Left kidney (tissue), 8 donors: ENCODE measurements at places on chromosomes 1 and 21. TPM values are rescaled to one million over a fixed set of nuclear protein-coding genes. Genes with fewer than 3 reads are reported as not detected.

GRCh38 chr21:37521658-37522057, 155.1 kb downstream of the DYRK1A start:
- DNase-seq: no peak

- no peak for DNase-seq
Measured at GRCh38 chr1:94670273-94670672, 128.7 kb upstream of the F3 start.

DNA sequence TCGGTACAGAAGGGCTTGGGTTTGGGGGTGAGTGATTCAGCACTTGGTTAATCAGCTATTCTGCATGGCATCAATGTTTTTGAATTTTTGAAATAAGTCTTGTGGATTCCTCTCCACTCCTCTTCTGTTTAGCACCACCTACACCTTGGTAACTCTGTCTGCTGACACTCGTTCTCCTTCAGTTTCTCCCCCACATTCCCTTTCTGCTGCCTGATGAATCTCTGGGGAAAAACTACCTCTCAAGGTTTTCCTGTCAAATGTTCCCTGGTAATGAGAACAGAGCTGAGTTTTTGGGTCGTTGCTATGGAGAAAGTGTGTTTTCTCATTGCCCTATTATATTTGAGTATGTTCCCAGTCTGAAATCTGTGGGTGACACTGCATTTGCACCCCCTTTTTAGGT, 108.2 kb downstream of the GABPA start:
- no peak for DNase-seq

- no peak for DNase-seq
Measured at GRCh38 chr1:15336866-15337265, 72.8 kb upstream of the EFHD2 start.

DNA sequence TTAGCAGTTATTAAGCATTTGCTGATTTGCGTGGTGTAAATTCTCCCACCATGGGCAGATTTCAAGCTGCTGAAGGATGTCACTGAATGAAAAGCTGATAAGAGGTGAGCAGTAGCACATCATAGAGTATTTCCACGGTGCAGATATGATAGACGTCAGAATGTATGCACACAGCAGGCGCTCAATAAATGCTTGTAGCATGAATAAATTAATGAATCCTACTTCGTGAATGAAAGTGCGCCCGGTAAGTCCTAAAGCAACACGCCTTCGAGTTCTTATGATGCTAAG, 510 bp upstream of the UBIAD1 start:
- DNase-seq: no peak

DNA sequence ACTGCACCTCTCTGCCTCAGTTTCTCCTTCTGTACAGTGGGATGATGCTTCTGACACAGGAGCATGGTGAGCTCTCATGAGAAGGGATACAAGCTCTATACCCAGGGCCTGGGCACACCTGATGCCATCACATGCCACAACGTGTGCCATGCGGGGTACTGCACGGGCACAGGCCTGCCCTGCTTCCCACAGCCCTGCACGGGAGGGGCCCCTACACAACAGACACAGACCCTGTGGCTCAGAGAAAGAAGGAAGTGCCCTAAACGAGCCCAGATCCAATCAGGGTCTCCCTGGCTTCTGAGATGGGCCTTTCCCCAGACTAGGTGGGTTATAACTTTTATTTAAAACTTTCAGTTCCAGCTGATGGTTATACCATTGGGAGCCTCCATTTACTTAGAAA, 24.6 kb downstream of the C2CD2 start:
- DNase-seq: no peak

Gene OR2T2
- polyA plus RNA-seq: not detected
